ENCODE measurements at places on chromosomes 16 and 17.

DNA sequence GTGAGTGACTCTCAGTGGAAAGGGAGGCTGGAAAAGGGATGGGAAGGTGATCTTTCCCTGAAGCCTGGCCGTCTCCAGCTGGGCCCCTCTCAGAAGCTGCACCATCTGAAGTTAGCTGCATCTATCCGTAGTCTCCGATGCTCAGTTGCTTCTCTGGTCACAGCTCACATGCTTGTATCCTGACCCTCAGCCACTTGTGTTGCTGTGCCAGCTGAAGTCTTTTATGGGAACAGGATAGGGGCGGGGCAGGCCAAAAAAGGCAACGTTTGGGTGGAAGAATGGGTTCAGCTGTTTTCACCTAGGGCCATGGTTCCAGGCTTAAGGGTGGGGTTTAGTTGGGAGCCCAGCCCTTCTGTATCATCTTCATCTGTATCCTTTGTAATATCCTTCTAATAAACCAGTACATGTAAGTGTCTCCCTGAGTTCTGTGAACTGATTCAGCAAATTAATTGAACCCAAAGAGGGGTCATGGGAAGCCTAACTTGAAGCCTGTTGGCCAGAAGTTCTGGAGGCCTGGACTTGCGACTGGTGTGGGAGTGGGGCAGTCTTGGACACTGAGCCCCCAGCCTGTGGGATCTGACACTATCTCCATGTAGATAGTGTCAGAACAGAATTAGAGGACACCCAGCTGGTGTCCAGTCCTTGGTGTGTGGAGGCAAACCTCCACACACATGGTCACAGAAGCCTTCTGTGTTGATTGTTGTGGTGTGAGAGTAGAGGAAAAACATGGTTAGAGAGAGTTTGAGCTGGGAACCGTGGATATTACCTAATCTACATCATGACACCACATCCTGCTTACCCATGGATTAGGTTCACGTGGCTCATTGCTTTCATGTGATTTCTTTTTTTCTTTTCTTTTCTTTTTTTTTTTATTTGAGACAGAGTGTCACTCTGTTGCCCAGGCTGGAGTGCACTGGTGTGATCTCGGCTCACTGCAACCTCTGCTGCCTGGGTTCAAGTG, 49.3 kb upstream of the FBXO47 start:
- no peak for DNase-seq

DNA sequence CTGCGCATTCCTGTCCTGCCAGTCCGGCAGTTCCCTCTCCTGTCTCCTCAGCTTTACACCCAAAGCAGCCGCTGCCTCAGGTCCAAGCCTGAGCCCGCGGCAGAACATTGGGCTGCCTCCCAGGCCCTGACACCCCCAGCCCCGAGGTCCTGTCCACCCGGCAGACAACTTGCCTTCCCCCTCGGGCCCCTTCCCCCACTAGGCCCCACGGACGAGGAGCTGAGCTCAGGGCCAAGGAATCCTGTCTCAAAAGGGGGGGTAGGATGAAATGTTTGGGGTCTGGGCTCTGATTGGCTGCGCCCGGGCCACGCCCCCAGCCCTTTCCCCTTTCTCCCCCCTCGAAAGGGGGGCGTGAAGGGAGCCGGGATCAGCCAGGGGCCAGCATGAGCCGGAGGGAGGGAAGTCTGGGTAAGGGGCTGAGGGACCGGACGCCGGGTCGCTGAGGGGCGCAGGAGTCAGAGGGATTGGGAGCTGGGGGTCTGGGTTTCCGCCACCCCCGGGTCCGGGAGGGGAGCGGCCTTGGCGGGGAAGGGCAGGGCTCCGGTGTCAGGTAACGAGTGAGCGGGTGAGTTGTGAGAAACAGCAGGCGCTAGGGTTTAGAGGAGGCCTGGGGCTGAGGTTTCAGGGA, at the start of gene CTF1:
CTF1 (plus strand) TSS at position 354 of the 628 bp plus-strand sequence; CDS start at position 384, 30 bp downstream.
- peak; percentile 91 for DNase-seq

DNA sequence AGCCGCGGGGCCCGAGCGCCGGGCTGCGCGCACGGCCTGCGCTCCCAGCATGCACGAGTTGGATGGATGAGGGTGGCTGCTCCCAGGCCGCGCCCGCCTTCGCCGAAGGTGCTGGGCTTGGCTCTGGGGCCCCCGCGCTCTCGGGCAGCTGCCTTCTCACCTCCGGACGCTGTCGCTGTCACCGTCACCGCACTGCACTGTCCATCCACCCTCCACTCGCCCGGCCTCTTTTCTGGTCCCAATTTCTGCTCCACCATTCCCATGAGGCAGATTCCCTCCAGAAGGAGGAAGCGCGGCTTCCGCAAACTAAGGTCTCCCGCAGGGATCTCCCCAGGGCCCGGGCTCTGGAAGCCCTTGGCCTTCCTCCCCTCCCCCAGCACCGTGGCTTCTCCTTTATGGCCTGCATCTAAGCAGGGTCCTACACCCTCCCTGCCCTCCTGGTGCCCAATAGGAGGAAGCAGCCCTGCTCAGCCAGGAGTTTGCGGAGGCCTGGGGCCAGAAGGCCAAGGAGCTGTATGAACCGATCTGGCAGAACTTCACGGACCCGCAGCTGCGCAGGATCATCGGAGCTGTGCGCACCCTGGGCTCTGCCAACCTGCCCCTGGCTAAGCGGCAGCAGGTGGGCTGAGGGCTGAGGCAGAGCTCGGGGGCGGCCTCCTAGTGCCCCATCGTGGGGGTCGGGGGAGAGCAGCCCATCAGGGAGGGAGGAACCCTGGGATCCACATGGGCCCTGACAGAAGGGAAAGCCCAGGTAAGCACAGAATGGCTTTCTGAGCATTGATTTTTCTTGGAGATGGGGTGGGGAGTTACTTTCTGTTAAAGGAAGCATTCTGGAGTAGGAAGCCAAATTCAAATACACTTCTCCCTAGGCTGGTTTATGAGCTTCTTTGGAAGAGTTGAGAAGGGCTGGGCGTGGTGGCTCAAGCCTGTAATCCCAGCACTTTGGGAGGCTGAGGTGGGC, 899 bp downstream of the ACE start:
- DNase-seq = peak; percentile 41

DNA sequence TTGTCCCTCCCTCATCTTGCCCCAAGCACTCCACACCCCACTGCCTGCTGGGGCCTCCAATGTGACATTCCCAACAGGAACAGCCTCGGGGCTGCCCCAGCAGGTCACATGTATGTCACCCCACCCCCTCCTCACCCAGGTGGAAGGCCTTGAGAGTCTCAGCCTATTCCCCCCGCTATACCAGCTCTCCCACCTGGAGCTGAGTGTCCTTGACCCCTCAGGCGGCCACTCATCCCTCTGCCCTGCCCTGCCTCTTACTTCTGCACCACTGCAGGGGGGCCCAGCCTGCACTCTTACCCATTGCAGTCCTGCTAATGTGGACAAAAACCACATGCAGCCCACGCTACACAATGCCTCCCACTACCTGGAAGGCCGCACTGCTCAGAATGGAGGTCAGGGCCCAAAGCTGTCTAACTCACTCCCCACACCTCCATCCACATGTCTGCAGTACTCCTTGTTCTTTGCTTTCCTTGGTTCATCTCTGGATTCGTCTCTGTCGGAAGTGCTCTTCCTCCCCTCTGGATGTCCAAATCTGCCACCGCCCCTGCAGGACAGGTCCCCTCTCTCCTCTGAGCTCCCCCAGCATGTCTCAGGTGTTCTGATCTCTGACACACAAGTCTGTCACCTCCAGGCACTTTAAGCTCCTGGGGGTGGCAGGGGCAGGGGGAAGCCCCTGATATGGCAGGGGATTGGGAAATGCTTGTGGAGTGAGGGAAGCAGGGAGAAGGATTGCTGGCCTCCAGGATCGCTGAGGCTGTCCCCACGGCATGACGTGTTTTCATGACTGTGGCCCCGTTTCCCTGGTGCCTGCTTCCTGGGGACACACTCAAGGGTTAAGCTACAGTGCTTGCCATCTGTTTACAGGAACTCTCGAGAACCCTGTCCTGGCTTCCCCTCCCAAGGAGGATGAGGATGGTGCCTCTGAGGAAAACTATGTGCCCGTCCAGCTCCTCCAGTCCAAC, 20.8 kb downstream of the TRPV2 start:
- peak; percentile 8 for DNase-seq

DNA sequence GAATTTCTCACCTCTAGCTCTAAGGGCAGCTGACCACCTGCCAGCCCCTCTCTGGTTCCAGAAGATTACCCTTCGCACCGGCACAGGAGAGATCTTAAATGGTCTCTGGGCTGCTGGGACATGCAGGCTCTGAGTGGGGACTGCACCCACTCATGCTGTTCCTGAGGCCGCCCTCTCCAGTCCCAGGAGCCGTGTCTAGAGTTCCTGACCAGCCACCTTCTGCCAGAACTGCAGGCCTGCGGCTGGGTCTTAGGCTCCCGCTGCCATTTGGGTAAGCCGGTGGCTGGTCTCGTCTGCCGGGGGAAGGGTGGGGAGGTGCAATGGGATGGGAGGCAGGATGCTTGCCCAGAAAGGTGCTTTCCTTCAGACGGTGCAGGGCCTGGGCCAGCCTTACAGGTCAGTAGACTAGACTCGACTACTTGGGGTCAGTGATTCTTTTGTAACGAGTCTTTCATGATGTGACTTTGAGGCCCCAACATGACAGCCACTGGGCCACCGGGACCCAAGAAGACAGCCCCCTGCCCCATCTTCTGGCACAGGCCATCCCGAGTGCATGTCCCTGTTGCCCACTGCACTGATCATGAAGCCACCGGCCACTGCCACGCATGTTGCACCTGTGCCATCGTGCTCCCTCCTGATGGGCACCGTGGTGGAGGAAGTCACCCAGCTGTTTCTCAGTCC, 26.4 kb downstream of the B9D1 start:
- DNase-seq = peak; percentile 3

GRCh38 chr16:19132898-19133297, 19.1 kb downstream of the ITPRIPL2 start:
- DNase-seq = no peak

DNA sequence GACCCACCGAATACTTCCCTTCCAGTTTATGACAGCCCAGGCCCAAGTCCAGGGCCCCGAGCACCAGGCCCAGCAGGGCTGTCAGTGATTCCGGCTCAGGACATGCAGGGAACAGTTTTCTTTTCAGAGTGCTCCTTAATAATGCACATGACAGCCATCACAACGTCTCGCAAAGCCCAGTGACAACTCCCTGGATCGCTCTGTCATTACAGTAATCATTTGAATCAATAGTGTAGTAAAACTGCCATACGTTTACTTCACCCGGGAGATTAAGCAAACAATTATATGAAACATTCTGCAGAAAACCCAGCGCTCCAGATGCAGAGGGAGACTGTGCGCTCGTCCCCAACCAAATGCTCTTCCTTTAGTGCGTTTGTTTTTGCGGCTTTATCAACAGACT, 162.6 kb upstream of the CDH13 start:
- DNase-seq = no peak

GRCh38 chr16:4344983-4345835, 5.9 kb downstream of the PAM16 start:
- DNase-seq = no peak

GRCh38 chr17:76497979-76498875, 3.0 kb downstream of the RHBDF2 start:
- DNase-seq = peak; percentile 84

GRCh38 chr17:76901542-76902197, 33.5 kb downstream of the MGAT5B start:
- DNase-seq = no peak

DNA sequence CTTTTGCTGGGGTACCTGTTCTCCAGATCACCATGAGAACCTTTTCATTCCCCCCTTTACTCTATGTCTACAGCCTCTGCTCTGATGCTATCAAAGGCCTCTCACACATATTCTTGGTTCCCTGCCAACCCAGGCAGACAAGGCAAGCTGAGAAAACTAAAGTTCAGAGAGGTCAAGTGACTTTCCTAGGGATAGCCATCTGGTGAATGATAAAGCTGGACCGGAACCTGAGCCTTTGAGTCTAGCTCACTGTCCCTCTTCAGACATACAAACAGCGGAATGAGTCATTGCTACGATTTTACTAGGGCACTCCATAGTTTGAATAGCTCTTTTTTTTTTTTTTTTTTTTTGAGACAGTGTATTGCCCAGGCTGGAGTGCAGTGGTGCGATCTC, 73.3 kb downstream of the XYLT1 start:
- peak; percentile 59 for DNase-seq

DNA sequence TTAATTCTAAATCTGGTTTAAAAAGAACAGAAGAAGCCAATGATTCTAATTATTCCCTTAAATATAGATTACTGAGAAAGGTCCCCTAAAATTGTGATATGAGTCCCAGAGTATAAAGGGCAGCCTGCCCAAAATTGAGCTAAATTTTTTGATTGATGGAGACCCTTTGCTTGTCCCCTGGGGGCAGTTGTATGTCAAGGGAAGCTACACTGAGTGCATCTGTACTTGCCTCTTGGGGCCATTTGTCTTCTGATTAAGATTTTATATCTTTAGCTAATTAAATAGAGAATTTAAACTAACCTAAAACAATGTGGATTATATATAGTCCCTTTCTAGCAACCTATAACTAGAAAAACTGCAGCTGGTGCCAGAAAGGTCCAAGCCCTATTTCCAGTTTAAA, 12.6 kb downstream of the BLMH start:
- no peak for DNase-seq

DNA sequence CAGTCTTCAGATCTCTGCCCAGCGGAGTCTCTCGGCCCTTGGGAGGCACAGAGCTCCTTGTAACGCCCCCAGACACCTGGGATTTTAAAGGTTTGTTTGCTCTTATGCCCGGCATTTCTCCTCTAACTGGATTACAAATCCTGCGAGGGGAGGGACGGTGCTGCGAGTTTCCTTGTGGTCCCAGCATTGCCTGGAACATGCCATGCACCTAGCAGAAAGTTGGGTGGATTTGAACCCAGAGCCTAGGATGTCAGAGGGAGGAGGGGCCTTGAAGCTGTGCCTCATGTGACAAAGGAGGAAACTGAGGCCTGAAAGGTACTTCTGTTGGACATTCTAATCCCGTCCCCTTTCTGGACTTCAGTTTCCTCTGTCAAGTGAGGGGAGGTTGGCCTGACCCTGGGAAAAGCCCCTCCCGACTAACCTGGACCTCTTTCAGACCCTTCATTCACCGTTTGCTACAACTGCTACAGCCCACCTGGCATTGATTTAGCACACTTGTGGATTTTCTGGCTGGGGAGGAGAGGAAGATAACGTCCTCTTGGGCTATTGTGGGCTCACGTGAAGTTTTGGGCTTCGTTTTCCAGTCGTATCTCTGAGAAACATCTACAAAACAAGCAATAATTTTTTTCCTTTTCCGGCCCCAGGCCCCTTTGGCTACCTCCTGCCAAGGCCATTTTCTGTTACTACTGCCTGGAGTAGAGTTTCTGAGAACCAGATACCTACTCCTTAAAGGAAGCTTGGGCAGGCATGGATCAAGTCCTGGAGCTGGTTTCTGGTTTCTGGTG, 30.9 kb downstream of the MRC2 start:
- DNase-seq = no peak
